ENCODE measurements at places on chromosomes 12 and 14.

- no peak for DNase-seq
These were observed 139.8 kb downstream of the TSPAN9 start for GRCh38 chr12:3216726-3217682.

DNA sequence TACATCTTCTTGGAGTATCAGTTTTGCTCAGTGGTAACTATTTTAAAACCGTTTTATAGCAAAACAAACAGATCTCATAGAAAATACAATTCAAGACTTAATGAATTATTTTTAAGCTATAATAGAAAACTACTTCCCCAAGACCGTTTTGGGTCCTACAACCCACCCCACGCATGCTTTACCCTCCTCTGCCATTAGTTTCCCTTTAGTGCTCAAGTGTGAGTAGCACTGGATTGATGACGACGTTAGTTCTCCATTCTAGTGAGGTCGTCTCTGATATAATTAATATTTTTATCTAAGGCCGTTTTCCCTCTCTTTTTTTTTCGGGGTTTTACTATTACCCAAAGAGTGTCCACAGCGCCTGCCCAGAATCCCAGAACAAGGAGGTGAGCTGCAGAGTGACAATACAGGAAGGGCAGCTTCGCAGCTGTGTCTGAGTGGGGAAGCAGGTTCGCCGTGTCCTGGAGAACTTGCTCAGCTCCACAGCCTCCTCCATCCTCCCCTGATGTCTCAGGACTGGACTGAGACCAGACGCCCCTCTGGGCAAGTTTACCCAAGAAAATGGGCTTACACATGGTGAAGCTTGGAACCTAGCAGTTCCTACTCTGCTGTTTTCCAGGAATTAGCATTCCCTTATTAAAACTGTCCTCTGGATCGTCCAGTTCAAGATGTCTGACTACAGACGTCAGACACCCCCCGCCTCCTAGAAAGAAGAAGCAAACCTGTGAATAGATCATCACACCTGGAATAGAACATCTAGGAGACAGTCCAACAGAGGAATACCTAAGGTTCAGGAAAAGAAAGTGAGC, 31.9 kb upstream of the MON2 start:
- DNase-seq = no peak

DNA sequence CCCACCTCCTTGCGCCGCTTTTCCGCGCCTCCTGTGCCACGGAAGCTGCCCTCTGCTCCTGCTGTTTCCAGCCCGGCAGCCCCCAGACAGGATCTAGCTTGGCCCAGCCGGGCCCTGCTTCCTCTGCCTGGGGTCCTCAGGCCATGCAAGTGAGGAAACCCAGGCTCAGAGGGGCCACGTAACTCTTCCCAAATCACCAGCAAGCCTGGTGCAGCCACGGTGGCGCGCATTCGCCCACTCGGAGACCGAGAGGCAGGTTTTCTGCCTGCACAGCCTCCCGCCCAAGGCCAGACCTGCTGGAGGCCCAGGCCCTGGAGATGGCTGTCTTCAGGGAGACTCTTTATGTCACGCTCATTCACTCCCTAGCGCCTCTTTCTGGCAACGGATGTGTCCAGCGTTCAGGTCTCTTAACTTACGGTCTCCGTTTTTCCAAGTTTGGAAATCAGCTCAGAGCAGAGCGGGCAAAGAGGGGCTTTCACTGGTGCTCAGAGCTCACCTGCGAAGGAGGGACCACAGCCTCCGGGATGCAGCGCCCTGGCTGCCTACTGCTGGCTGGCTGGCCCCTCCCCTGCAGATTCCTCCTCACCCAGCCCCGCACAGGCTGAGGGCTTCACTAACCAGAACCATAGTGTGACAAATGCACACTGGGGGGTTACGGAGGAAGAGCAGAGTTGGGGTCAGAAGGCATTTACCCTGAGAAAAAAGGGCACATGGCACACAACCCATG, 20.6 kb upstream of the CEP170B start:
- DNase-seq = no peak

GRCh38 chr12:132279184-132279889, 50.1 kb downstream of the GALNT9 start:
- DNase-seq = no peak

- no peak for DNase-seq
These were observed 27.1 kb downstream of the DIO3 start for GRCh38 chr14:101588286-101588975.

DNA sequence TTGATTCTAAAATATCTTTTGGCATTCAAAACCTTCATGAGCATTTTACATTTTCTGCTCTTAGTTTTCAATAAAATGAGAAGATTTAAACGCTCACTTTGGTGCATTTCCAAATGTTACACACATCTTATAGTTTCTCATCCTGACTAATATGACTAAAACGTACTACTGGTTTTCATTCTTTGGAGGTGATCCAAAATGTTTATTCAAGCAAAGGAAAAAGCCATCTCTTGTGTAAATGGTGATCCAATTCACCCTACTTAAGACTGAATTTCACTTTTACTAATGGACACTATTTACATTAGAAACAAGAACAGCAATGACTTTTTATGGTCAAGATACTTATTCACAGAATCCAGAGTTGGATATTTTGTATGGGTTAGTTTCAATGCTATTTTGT, 86.6 kb downstream of the KITLG start:
- no peak for DNase-seq

DNA sequence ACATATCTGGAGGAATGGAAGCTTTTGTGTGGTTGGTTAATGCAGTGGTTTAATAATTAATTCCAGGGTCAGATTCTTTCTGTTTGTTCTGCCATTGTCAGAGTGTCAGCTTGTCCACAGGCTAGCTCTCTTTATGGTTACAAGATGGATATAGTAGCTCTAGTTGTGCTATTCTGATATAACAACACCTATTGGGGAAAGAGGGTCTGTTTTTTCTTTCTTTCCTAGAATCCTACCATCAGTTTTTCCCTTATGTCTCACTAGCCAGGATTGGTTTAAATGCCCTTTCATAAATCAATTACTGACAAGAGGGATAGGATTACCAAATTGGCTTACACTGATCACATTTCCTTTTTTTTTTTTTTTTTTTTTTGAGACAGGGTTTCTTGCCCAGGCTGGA, 27.8 kb downstream of the CNOT2 start:
- DNase-seq = no peak

GRCh38 chr12:25652371-25652770, 99.3 kb upstream of the LMNTD1 start:
- no peak for DNase-seq

DNA sequence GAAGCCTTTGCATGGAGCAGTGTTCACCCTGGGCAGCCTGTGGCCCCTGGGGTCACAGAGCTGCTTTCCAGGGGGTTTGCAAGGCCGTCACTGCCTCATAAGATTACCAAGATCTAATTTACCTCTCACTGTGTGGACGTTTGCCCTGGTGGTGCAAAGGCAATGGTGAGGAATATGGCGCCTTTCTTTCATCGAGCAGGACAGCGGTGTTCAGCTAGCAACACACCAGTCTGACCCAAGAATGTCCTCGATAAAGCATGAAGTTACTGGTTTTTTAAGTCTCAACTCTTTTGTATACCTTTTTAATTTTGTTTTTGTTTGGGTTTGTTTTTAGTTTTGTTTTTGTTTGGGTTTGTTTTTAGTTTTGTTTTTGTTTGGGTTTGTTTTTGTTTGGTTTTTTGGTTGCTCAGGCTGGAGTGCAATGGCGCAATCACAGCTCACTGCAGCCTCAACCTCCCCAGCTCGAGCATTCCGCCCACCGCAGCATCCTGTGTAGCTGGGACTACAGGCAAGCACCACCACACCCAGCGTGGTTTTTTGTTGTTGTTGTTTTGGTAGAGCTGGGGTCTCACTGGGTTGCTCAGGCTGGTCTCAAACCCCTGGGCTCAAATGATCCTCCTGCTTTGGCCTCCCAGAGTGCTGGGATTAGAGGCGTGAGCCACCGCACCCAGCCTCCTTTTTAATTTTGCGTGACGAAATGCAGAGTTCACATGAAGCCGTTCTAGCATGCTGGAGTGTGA, 57.9 kb downstream of the PPP2R5C start:
- DNase-seq = no peak

DNA sequence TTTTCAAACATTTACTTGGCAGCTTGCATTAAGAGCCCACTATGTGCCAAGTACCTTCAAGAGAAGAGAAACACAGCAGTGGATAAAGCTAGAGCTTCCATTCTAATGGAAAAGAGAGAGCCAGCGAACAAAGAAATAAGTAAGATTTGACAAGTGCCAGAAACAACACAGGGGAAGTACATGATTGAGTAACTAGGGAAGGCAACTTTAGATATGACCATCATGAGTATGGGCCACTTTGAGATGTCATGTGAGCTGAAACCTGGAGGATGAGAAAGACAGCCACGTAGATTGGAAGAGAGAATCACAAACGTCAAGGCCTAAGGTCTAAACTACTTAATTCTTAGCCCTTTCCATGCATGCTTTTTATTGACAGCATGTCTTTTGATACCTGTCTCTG, 121.4 kb downstream of the ITPR2 start:
- DNase-seq = no peak

DNA sequence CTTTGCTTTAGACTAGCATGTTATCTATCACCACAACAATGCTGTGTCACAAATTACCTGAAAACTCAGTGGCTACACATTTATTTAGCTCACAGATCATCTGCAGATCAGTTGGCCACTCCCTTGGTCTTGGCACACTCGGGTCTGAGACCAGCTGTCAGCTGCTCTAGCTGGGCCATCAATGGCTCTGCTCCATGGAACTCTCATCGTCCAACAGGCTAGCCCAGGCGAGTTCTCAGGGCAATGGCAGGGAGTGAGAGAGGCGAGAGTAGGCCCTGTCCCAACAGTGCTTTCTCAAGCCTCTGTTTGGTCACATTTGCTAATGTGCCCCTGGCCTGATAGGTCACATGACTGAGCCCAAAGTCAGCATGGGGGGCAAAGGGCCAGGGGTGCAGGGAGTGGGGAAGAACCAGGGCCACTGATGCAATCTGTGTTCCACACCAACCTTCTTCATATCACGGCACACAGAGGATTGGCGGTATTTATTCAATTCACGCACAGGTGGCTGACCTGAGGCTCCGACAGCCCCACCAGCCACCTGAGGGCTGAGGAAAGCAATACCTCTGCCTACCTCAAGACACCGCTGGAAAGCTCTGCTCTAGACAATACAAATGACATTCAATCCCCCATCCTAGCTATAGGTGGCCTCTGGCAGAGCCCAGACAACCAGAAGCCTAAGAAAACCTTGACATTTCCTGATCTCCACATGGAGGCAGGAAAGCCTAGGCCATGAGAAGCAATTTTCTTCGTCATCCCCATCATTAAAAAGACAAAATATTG, 82.5 kb downstream of the NT5DC3 start:
- DNase-seq = no peak

GRCh38 chr14:39376667-39377403, 55.4 kb downstream of the FBXO33 start:
- no peak for DNase-seq

DNA sequence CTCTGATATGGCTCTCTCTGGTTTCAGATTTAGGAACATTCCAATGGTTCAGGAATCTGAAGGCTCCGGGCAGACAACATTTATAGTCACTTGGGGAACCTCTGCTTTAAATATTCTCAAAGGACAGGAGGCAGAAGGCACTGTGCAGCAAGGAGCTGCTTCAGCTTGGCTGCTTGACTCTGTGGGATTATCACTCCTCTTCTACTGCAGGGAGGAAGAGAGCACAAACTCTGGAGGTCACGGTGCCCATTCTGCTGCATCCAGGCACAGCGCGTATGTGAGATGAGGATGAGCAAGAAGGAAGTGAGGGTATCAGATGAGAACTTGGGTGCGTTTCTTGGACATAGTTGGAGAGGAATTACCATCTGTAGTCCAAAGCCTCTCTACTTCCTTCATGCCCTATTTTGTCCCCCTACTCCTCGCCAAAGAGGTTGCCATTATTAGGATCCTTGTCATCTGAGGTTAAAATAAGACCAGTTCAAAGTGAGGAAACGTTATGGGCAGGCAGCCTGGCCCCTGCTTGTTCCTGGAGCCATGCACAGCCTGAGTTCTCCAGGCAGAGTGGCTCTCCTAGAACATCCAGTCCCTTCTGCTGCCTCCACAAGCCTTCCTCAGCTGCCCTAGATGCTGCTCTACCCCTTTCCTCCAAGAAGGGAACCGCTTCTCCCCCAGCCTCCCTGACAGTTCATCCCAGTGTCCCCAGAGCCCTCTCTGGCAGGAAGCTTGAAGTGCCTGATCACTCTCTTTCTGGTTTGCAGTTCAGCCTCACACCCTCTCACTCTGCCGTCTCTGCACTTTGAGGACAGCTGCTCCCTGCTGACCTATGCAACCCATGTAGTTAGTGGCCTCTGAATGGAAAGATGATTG, 12.5 kb downstream of the FGF6 start:
- DNase-seq = no peak

GRCh38 chr12:64419696-64420095, 15.5 kb downstream of the XPOT start:
- DNase-seq = no peak

DNA sequence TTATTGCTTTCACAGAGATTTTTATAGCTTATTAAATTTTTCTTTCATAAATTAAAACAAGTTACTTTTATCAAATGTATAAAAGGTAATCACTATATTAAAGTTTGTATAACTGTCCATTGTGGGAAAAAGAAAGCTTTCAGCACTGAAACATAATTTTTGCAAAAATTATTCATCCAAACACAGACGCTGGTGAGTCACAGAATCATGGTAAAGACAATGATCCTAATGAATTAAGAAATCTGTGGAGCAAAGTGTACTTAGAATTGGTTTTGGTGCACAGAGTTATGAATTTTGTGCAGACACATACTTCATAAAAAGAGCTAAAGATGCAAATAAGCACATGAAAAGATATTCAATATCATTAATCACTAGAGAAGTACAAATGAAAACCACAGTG, 31.7 kb upstream of the C2CD5 start:
- no peak for DNase-seq

DNA sequence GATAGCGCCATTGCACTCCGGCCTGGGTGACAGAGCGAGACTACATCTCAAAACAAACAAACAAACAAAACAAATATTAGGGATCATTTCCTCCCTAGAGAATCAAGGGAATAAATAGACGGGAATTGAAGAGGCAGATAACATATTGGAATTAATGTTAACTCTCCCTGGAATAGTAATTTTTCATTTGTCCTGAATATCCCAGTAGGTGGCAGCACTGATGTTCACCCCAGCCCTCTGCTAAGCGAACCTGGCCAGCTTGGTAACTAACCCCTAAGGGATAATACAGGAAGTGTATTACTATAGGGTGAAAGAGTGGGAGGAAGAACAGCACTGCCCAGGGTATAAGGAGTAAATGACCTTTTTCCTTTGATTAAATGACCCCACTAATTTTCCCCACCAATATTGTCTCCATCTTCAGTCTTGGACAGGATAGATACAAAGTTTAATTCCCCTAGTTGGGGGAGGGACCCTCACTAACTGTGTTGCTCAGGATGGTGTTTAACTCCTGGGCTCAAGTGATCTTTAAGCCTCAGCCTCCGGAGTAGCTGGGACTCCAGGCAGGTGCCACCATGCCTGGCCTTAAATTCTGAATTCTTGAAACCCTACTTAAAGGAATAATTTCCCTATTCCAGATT, 40.5 kb downstream of the SLC2A14 start:
- DNase-seq = no peak

- DNase-seq = no peak
These were observed 252.4 kb downstream of the KCNC2 start for GRCh38 chr12:74957231-74957630.

GRCh38 chr14:49951691-49952345, 58.9 kb downstream of the ARF6 start:
- DNase-seq = no peak

GRCh38 chr14:45381091-45381490, 128.1 kb upstream of the MIS18BP1 start:
- DNase-seq = no peak

Data from bone marrow (tissue), 2 donors.